Activated CD8-positive, alpha-beta memory T cell treated with anti-CD3 and anti-CD28 coated beads, Interleukin-2, amount 50 U/mL, for 4 hours (primary cell): ENCODE measurements at places on chromosomes 11 and 22.

GRCh38 chr11:14340721-14341120, 18.3 kb downstream of the RRAS2 start:
- no peak for DNase-seq

DNA sequence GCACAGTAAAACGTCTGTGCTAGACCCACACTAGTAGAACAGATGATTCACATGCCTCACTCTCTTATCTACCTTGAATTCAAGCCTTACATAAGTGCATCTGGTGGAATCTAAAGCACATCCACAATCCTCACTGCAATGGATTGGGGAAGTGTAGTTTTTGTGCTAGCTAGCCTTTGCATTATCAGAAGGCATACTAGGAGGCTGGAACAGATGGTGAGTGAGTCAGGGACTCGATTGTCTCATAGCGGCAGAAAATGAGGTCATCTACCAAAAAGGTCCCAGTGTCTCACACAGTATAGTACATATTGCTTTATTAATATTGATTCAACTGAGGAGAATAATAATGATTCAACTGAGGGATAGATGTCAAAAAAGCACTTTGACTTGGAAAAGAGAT, 9.3 kb downstream of the MSANTD4 start:
- DNase-seq: no peak

DNA sequence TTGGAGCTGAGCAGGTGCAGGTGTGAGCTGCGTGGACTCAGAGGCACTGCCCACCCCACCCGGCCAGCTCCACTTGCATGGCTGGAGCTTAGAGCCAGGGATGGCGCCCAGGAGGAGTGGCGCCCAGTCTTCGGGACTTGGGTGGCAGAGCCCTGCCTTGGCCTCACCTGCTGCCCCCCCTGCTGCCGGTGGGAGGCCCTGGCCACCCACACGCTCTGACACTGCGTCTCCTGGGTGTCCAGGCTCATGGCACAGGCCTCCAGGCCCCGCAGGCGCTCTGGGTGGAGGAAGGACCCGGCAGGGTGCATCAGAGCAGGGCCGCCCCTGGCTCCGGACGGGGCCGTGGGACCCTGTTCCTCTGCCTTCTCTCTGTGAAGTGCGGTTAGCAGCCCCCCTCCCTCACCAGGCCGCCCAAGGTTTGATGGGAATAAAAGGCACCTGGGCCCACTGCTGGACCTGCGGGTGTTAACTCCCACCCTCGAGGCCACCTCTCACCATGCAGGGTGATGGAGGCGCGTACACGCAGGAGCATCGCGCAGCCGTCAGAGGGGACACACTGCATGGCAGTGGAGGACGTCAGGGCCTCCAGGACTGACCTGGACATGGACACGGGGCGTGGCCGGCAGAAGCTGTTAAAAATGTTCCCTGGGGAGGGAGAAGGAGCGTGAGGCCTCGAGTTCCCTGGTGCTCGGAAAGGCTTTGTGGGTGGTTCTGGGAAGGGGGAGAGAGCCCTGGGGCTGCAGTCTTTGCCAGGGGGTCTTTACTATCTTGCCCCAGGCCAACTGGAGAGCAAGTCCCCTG, 11.8 kb downstream of the IL17REL start:
- DNase-seq: no peak

GRCh38 chr11:82765466-82766034, 31.9 kb upstream of the FAM181B start:
- DNase-seq: no peak

DNA sequence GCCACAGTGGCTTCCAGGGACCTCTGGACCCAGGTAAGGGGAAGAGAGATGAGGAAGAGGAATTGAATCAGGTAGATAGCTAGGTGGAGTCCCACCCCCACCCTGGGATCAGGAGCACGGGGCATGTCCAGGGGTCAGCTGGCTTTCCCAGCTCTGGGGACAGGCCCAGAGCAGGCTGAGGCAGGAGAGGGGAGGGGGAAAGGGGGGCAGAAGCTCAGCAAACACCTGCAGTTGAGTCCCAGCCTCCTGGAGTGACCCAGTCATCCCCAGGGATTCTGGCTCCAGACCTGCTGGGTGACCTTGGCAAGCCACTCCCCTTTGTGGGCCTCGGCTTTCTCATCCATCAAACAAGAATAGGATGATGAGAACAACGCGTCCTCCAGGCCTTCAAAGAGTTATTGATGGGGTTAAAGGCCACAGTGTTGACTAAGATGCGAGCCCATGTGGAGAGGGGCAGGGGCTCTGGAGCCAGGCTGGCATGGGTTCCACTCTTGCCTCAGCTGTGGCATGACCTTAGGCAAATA, 16.0 kb downstream of the STARD10 start:
- no peak for DNase-seq

GRCh38 chr22:37053310-37054055, 1.9 kb downstream of the KCTD17 start:
- DNase-seq: no peak

DNA sequence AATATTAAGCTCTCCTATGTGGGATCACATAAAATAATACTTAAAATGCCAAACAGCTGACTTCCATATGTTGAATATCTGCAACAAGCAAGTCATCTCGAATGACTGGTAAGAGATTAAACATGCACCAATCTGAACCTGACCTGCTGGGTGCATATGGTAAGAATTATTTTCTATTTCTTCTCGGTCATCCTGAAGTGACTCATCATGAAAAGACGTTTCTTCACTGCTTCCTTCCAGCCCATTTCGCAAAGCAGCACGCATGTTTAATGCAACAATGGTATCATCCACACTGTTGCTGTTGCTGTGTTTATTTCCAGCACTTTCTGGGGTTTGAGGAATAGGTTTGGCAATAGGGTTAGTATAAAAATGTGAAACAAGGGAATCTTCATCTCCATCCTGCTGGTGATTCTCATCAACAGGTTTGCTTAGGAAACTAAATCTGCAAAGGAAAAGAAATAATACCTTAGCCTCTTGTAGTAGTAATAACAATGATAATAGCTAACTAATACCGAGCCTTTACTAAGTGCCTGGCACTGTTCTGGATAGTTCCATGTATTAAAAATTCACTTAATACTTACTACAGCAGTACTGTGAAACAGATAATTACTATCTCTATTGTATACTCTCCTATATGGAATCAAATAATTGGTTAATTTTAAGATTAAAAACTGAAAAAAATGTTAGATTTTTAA, 52.0 kb upstream of the CHRNA10 start:
- DNase-seq: no peak

- DNase-seq: no peak
These were observed 13.7 kb upstream of the KIAA0930 start for GRCh38 chr22:45254388-45254787.

DNA sequence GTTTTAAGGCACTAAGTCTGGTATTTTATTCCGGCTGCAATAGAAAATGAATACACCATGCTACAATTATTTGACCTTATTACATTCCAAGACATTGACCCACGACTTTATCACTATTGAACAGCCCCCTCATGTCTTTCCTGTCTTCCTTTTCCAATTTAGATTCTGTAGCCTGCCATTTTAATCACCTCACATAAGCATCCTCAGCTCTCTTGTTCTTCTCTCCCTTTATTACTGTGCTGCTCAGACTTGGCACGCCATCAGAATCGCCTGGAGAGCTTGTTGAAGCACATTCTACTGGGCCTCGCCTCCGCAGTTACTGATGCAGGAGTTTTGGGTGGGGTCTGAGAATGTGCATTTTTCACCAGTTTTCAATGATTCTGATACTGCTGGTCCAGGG, 38.7 kb upstream of the SWAP70 start:
- no peak for DNase-seq

DNA sequence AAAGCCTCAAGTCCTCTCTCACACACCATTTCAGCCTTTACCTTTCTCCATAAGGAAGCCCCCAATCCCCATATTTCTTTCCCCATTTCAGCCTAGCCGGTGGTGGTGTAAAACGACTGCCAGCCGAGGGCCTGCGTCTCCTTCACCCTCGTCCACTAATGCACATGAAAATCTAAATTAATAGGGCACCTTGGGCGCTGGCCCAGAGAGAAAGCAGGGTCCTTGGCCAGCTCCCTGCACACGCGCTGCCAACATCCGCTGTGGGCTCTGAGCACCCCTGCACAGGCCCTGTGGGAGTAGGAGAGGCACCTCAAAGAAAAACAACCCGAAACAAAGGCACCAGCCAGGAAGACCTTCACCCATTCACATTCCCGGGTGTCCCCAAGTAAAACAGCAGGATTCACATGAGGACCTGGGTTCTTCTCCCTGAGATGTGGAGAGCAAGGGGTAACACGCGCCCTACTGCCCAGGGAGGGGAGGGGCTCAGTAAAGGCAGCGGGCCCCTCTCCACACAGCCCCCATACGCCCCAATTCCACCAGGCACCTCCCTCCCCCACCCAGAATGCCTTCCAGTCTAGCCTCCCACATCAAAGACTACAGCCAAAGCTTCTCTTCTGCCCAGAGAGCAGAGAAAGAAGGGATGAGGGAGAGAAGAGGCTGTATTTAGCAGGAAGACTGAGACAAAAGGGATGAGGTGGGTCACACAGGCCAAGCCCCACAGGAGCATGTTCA, 79.0 kb downstream of the MICAL3 start:
- DNase-seq: no peak

DNA sequence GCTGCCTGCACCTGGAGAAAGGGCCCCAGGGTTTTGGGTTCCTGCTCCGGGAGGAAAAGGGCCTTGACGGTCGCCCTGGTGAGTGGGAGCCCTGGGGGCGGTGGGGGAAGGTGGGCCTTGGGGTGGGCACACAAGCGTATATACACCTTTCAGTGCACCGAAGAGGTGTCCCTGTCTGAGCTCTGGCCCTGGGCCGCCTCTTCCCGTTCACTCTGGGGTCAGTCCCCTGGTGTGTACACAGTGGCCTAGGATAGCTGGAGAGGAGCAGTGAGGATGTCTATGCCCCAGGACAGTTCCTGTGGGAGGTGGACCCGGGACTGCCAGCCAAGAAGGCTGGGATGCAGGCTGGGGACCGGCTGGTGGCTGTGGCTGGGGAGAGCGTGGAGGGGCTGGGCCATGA, 2.8 kb downstream of the NHERF4 start:
- DNase-seq: no peak

DNA sequence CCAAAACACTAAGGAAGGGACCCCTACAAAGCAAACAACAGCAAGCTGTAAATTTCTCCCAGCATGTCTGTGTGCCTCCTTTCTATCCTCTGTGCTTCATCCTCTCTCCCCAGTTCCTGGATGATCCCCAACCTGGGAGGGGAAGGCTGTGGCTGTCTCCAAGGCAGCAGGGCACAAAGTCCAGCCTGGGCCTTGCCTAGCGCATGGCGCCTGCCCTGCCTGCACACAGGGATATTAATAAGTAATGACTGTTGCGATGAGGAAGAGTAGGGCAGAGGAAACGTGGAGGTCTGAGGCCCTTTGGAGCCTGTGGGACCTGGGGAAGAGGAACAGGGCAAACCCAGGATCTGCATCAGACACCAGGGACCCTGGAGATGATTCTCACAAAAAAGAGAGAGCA, 2.0 kb downstream of the USH1C start:
- DNase-seq: no peak

GRCh38 chr11:83847467-83848034, 561.4 kb upstream of the CCDC90B start:
- no peak for DNase-seq

DNA sequence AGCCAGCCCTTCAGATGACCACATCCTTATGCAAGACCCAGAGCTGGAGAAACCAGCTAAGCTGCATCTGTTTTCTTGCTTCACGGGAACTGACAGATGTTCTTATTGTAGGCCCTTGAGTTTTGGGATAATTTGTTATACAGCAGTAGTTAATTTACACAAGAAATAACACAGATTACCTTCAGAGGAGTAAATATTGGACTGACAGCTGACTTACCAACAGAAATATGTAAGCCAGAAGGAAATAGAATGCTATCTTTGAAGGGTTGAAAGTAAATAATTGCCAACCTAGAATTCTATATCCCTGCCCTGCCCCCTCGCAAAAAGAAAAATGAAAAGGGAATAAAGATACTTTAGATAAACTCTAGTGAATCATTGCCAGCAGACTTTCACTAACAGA, 124.1 kb downstream of the WNT7B start:
- DNase-seq: no peak

DNA sequence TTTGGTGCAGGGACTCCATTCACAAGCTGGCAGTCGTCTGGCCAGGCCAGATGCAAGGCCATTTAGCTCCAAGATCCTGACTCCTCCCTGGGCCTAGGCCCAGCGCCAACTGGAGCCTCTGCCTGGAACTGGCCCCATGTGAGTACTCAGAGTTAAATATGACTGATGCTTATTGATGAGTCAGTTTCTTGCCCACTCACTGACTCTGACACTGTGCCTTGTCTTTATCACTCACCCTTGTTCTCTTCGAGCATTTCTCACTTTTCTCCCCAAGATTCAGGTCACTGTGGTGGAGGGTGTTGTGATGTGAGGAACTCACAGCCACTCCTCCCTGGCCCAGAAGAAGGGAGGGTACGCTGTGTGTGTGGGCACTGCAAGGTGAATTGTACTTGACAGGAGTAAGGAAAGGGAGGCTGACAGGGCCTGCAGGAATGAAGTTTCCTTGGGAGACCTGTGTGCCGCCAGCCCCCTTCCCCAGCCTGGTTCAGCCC, 23.2 kb upstream of the ST3GAL4 start:
- no peak for DNase-seq

DNA sequence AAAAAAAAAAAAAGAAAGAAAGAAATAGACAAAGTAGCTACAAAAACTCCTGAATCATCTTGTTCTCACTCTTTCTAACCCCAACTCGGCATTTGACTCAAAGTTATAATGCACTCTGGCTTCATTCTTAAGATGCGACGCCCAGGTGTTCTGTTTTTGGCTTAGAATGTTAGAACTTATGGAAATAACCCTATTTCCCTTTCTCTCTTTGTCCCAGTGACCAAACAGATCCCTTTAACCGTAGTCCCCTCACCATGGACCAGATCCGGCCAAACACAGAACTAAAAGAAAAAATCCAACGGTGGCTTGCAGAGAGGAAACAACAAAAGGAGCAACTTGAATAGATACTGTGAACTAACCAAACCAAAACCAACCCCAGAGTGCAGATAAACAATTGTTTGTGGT, 5.3 kb upstream of the ATP5MG start:
- no peak for DNase-seq

- no peak for DNase-seq
These were observed 16.6 kb upstream of the STK33 start for GRCh38 chr11:8610532-8611116.

DNA sequence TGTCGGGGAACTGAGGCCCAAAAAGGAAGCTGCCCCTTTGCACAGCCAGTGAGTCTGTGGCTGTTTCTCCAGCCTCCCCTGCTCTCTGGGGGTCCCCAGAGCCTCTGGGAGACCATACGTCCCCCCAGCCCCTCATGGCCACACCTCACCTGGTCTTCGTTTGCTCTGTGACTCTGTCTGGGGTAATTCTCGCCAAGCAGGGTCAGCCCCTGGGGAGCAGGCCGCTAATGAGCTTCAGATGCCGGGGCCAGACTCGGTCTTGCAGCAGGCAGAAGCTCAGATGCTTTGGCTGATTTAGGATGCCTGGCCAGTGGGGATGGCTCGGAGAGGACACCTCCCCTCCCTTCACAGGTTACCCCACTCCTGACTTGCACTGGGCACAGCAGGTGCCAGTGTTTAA, 24.1 kb upstream of the WNT11 start:
- DNase-seq: no peak
